ENCODE measurements at places on chromosomes 7 and 10. TPM values are rescaled to one million over a fixed set of nuclear protein-coding genes. Genes with fewer than 3 reads are reported as not detected.

DNA sequence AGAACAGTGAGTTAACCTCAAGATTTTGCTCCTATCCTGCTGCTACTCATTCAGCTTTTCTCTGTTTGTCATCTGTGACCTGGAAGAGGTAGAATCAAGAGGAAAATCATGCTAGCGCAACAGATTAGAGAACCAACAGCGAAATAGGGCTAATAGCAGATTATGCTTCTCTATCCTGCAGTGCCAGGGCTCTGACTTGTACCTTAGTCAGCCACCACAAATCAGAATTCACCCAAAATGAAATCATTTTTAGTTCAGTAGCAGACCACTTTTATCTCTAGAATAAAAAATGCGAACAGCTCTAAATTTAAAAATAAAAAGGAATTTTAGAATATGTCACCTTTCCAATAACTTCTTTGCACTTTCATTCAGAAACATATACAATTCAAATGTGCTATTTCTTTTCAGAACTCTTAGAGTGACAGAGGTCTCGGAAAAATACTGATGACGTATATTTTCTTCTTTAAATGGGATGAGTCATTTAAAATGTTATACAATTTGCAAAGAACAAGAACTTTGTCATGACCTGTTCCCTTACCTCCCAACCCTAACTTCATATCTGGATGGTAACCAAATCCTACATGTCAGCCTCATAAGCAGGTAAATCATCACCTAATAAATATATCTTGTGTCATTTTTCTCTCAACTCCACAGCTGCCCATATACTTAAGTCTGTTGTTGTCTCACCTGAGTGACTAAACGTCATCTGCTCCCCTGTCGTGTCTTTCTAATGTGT lies 896.4 kb downstream of the PCDH15 start:
- H3K27me3 ChIP-seq, result no peaks in the 10 kb centered on the region
- no peak overlapping the region for H3K27ac ChIP-seq
- DNase-seq, result no peak

DNA sequence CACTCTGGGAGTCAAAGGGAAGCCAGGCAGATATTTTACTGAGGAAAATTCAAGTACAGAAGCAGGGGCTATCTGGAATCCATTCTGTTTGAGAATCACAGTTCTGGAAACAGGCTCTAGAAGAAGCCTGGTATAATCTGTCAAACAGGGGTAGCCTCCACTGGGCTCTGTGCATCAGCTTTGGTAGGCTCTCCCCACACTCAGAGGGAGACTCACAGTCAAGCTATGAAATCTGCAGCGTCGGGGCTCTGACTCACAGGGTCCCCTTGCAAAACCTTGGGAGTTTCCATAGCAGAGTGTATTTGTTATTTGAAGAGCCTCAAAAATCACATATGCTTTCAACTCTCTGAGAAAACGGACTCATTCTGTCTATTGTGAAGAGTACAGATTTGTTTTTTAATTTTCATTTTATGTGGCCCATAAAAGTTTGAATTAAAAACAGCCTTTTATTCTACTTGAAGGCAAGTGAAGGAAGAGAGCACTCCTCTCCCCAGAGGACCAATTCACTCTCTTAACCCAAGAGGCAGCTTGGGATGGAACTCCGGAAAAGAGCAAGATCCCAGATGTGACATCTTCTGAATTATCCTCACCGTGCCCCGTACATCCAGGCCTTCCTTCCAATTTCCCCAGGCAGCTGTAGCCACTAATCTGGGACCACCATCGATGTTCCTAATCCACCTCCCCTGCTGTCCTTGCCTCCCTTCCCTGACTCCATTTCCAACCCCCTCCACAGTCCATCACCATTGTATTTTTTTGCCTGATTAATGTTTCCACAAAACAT lies 590.9 kb upstream of the MGMT start:
- peak; percentile 90 for DNase-seq
- peaks cover 20% of the 10 kb centered on the region for H3K4me1 ChIP-seq
- H3K27ac ChIP-seq, result peak overlapping the region; percentile 89
- no peaks in the 10 kb centered on the region for H3K36me3 ChIP-seq
- H3K4me3 ChIP-seq, result no peak overlapping the region

DNA sequence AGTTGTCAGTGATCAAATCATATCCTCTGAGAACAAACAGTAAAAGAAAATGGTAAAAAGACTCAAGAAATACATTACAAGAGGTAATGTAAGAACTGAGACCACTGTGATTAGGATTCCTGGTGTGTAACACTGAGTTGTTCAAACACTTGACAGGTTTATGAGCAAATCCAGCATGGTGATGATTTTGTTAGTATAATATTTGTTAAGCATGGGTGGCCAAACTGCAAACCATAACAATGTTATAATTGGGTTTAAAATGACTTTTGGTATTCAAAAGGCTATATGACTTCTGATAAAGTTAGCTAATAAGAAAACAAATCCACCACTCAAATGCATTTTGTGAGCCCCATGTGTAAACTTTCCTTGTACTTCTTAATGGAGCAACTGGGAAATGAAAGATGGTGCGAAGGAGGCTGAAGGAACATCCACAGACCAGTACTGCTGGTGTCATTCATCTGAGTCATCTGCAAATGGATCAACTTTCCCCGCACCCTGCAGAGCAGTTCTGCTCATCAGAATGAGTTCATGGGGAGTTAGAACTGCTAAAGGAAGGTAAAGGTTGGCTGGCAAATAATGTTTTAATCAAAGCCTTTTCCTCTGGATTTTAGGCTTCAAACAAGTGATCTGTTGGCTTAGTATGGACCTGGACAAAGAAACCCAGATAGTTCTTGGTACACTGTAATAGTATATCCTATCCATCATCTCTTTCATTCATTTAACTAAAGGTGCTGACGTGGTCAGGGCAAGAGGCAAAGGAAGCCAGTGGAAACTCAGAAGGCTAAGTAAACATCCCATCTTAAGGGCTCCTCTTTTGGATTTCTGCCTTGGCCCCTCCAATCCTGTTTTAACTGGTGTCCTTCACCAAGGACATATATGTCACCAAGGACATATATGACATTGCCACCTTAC lies 45.0 kb downstream of the AFAP1L2 start:
- DNase-seq, result no peak
- H3K27me3 ChIP-seq, result no peaks in the 10 kb centered on the region
- H3K4me3 ChIP-seq, result no peak overlapping the region

DNA sequence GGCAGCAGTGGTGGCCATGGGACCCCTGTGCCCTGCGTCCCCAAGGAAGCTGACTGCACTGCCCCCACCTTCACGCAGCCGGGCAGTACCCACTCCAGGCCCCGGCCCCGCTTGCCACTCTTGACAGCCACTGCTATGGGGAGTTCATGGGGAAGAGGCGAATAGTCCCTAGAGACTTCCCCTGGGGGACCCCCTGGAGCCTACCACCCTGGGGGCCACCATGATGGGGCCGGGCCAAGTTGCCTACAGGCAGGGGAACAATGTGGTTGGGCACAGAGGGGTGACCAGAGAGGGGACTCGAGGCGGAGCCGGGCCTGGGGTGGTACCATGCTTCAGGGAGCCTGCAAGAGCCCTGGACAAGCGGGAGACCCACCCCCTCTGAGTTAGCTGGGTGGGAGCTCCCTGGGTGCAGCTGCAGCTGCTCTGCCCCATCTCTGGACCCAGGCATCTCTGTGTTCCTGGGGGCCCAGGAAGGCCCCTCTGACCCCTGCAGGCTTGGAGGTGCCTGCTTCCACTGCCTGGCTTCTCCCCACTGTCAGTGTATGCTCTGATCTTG lies 567.6 kb downstream of the GRM8 start:
- no peak overlapping the region for H3K4me3 ChIP-seq
- no peaks in the 10 kb centered on the region for H3K27me3 ChIP-seq
- H3K27ac ChIP-seq, result no peak overlapping the region
- no peaks in the 10 kb centered on the region for H3K4me1 ChIP-seq
- DNase-seq, result no peak

- H3K4me3 ChIP-seq, result no peak overlapping the region
- no peaks in the 10 kb centered on the region for H3K27me3 ChIP-seq
- no peaks in the 10 kb centered on the region for H3K36me3 ChIP-seq
- peaks cover 77% of the 10 kb centered on the region for H3K4me1 ChIP-seq
Measured at GRCh38 chr7:2619116-2619515, 12.7 kb upstream of the TTYH3 start.

- no peaks in the 10 kb centered on the region for H3K27me3 ChIP-seq
- no peak overlapping the region for H3K4me3 ChIP-seq
- DNase-seq, result no peak
- H3K36me3 ChIP-seq, result no peaks in the 10 kb centered on the region
- no peak overlapping the region for H3K27ac ChIP-seq
Measured at GRCh38 chr7:137297551-137298463, 45.7 kb downstream of the PTN start.

MYH16 gene
- not detected for total RNA-seq

Measured in muscle of leg (tissue), 16 donors.